ENCODE measurements at places on chromosomes 2 and 18.

DNA sequence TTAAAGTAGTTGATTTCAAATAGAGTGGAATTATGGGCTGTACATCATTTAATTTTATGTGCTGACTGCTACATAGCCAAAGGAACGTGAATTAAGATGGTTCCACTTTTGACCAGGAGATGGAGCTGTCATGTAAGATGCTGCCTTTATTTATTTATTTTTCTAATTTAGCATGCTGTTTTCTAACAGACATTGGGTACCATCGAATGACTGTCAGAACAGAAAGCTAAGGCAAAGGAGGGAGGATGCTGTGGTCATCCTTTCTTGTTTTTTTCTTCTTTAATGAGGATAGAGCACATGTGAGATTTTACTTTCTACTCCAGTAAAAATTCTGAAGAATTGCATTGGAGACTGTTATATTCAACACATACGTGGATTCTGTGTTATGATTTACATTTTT, at the start of gene SCN2A:
Gene SCN2A (plus strand): TSS at position 185 of the 400 bp plus-strand sequence. CDS start 56,410 bp downstream, outside the sequence.
- no peak for DNase-seq

- DNase-seq: no peak
Measured at GRCh38 chr2:138716183-138716582, 64.0 kb downstream of the NXPH2 start.

DNA sequence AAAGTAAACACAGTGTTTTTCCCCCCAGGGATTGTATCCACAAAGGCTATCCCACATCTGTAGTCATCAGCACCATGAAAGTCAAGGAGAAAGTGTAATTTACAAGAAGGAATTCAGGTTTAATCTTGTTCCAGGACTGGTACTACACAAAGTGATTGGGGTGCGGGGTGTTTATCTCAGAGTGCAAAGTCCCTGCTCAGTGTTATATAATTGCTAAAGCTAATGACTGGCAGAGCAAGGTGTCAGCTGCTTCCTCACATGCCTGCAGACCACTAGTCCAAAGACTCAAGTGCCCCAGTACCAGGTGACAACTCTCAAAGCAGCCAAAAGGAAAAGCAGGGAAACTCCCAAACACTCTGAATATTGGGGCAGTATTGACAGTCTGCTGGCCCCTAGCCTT, 40.4 kb upstream of the PDCL3 start:
- no peak for DNase-seq

GRCh38 chr2:171509945-171510731, 12.1 kb upstream of the CYBRD1 start:
- no peak for DNase-seq

- no peak for DNase-seq
Measured at GRCh38 chr2:142180820-142181533, 50.2 kb upstream of the LRP1B start.

GRCh38 chr2:230447455-230448451, 31.8 kb downstream of the SP100 start:
- no peak for DNase-seq

DNA sequence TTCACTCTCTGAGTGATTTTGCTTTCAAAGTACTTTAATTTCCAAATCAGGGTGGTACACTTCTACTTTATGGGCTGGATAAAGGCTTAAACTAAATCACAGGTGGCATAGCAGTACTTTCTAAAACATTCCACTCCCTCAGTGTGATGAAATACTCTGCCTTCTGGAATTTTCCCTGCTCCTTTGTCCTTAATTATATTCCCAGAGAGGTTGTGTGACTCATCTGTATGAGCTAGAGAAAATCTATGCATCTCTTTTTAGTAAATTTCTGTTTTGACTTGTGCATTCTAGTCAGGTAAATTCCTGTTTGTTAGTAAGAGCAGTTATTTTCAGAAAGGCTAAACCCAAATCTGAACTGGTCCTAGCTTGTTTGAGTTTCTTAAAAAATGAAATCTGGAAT, 29.0 kb upstream of the PLA2R1 start:
- DNase-seq: no peak

GRCh38 chr2:233084488-233084887, 24.3 kb downstream of the INPP5D start:
- no peak for DNase-seq

DNA sequence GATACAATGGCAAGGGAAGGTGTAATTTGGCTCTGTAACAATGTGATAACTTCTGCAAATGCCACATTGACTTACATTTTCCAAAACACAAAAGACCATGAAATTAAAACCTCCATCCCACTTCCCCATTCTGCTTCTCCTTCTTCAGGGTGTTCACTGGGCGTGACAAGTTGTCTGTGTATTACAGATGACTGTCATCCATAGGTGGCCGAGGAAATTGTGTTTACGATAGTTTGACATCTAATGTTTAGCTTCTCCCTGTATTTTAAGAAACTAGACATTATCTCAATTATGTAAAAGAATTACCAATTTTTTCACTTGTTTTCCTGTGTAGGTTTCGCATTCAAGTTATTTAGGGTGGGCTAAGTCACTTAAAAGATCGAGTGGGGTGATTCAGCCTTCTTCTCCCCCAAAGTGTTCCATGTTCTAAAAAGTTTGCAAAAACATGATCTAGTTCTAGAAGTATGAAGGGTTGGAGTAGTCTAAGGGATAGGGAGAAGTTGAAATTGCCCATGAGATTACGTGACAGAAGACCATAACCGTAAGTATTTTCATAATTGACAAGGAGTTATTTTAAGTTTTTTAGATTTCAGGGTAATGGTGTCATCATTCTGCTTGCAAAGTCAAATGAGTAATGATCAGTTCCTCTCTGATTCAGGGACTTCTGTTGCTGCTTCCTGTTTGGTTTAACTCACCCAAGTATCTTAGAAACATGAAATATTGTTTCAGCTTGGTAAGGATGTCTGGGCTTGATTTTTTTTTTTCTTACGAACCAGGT, 25.2 kb upstream of the CYTIP start:
- DNase-seq: no peak

GRCh38 chr2:221831051-221831450, 258.9 kb upstream of the EPHA4 start:
- DNase-seq: no peak

- DNase-seq: no peak
Measured at GRCh38 chr2:230722207-230722885, 9.7 kb downstream of the CAB39 start.

DNA sequence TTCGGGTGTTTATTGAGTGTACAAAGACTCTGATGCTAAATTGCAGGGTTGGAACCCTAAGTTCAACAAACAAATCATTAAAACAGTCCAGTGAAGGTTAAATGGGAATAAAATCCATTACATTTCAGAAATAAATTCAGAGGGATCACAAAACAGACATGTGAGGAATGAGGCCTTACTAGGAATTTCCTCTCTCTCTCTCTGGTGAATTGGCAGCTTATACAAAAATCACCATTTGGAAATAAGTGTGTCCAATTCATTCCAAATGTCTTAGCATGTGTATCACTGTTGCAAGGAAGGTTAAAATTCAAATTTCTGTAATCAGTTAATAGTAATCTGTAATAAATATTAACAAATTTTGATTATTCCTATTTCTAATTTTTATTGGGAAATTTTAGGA, 228.6 kb upstream of the PXDN start:
- DNase-seq: no peak

- no peak for DNase-seq
Measured at GRCh38 chr2:223979730-223980396, 22.6 kb downstream of the MRPL44 start.

GRCh38 chr2:176004934-176005333, 2.9 kb upstream of the LNPK start:
- no peak for DNase-seq

GRCh38 chr18:58213440-58213839, 169.4 kb downstream of the NEDD4L start:
- no peak for DNase-seq

DNA sequence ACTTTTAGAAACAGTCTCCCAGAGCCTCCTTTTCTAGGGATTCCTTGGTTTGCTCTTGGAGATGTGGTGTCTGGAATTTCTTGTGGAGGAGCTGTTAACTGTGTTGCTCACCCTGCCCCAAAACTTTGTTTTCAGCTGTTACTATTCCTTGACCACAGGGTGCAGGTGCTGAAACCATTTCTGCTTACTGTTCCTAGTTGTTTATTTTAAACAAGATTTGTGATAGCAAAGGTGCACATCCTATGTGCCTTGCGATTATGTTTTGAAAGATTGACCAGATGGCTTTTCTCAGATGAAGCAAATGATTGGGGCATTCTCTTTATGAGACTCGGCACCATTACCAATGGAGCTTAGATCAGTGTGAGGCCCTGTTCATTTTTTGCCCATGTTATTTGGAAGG, 111.2 kb downstream of the RAB3GAP1 start:
- no peak for DNase-seq

DNA sequence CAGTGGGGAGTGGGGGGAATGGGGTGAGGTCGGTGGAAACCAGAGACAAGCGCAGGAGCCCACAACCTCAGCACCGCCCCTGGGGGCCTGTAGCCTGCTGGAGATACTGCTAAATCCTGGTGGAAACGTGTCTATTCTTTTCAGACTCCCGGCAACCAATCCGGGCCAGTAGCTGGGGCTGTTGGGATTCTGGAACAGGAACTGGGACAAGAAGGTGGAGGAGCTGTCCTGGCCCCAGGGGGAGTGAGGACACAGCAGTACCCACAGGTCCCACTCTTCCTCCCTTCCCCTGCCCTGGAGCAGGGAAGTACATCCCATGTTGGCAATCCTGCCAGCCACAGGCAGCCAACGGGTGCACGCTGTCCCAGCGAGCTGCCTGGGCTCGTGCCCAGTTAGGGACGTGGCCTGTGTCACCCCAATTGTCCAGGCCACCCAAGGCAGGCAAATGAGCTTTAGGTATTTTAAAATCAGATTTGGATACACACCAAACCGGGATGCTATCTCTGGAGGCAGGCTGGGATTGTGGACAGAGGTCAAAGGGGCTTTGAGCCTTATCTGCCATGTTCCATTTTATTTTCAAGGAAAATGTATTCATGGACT, 51.8 kb downstream of the HS1BP3 start:
- DNase-seq: no peak

DNA sequence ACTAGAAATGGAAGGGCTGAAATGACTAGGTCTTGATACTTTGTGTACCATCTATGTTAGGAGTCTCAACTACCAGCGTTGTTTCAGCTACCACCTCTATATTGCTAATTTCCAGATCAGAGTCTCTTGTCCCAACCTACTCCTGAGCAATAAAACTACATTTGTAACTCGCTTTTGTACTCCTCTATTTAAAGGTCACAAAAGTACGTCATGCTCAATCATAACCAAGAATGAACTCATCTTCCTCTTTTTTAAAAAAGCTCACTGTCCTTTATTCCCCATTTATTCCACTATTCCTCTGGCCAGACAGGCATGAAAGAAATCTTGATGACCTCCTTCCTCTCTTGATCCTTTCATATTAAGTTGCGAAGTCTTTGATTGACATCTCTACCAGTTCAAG, 11.2 kb upstream of the MATN3 start:
- DNase-seq: no peak

GRCh38 chr2:12623051-12623450, 93.7 kb upstream of the TRIB2 start:
- DNase-seq: no peak

DNA sequence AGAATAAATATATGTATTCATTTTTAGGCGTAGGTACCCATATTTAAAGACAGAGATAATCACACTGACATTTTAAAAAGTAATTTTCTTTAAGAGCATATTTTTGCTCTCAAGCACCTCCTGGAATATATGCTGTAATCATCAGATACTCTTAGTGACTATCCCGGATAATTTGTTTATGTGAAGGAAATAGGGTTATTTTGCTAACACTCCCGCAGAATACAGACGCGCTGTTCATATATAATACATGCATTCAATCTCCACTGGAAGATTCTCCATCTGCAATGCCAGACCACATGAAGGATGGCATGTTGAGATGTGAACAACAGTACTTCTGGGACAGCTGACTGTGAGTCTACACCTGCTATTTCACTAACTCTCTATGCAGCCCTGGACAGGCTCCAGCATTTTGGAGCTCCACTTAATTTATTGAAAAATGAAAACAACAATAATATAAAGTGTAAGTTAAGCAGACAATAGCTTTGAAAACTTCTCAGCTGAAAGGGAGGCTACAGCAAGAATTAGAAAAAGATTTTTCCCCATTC, 430.6 kb downstream of the TMX3 start:
- no peak for DNase-seq

DNA sequence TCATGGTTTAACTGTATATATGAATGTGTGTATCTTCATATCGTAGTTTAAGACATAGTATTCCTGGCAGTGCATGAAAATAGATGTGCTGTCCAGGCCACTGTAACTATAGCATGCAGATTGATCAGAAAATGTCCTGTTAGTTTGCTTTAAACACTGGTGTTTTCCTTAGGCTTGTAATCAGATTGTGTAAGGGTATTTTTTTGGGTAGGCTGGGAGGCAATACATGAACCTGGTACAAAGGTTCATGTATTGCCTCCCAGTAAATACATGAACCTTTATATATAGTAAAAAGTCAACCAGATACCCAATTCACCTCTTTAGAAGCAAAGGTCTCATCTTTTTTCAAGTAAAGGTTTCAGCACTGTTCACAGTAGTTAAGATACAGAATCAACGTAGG, 1.6 kb downstream of the COQ10B start:
- no peak for DNase-seq

GRCh38 chr2:229129738-229130371, 141.2 kb downstream of the PID1 start:
- no peak for DNase-seq

DNA sequence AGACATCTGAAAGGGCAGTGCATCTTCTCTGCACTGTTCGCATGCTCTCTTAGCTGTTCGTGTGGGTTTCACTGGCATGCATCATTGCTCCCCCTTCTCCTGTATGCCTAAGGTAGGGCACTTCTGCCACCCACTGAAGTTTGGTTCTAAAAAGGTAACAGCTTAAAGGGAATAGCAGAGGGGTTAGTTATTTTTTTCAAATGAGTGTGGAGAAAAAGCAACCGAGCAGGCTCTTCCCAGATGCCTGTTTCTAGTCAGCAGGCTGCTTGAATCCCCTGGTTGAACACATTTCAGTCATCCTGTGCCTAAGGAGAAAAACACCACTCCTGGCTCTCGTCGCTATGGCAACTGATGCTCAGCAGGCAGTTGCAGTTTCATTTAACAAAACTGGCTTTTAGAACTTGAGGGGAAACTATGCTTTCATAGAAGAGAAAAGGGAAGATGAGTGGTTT, 69.8 kb upstream of the GALNT3 start:
- DNase-seq: no peak

GRCh38 chr2:208354964-208355381, 51.6 kb upstream of the PTH2R start:
- no peak for DNase-seq

Data from stimulated activated CD4-positive, alpha-beta T cell treated with anti-CD3 and anti-CD28 coated beads, Interleukin-15, amount 100 ng/mL, for 1 hour (primary cell).